ENCODE measurements at places on chromosomes 4 and X.

GRCh38 chrX:23554304-23554703, 113.0 kb upstream of the PRDX4 start:
- no peak for DNase-seq

GRCh38 chr4:45120163-45120562, 393.8 kb upstream of the GNPDA2 start:
- no peak for DNase-seq

- no peak for DNase-seq
These were observed 345.4 kb downstream of the CFAP299 start for GRCh38 chr4:80680934-80681333.

DNA sequence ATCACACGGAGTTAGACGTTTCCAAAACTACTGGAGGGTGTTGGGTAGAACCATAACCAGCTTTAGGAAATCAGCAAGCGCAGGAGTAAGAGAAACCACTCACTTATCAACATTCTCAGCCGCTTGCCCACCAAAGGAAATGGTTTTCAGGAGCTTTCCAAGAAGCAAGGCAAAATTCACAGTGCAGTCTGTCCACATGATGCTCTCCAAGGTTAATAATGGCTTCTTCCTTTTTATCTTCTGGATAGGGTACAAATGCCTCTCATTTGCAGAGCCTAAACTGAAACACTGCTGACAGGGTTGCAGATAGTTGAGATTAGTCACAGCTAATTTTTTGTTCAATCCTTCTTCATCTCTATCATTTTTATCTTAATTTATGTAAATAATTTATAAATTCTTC, 705.4 kb downstream of the RAB28 start:
- no peak for DNase-seq

DNA sequence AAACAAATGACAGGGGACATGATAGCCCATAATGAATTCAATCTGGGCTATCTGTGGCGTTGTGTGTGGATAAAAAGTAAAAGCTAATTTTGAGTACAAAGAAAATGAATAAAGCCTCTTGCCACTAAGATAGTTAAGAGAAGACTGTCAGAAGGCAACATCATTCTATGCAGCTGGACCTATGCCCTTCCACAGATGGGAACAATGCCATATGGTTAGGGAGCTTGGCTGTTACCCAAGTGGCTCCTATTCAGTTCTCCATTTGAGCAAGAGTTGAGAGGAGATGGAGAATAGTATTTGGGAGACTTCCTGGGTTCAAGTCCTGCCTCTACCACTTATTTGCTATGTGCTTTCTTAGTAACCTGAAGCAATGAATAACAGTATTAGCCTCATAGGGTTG, 107.7 kb downstream of the ANXA3 start:
- no peak for DNase-seq
